Liver (tissue), 10 donors: ENCODE measurements at places on chromosomes 2 and 18.

- no peak for DNase-seq
Observed at GRCh38 chr2:204472375-204472774, 72.9 kb upstream of the PARD3B start.

- DNase-seq: no peak
Observed at GRCh38 chr2:139214801-139215200, 434.6 kb upstream of the NXPH2 start.

DNA sequence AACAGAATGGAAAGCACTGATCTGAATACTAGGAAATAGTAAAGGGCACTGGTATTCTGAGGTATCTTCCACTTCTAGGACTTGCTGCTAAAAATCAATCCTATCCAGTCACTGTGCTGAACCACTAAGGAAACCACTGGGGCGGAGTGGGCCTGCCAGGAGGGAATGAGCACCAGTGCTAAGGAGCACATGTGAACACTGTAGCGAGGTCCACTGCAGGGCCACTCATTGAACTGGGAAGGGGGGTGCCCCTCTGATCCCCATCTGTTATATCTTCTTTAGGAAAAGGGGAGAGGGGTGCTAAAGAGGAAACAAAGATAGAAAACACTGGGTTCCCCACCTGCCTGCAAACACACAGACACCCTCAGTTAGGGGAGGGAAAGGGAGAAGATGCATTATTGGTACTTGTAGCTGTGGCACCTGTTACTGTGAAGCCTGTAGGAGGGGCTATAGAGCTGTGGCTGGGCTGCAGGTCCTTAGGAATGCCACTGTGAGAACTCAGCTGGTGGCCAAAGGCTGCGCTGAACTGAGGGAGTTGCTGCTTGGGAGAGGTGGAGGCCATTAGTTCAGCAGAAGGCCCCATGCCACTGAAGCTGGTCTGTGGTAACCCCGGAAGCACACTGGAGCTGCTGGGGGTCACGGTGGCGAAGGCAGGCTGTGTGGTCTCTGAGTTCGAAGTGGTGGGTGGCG, 81.8 kb downstream of the INO80D start:
- no peak for DNase-seq

DNA sequence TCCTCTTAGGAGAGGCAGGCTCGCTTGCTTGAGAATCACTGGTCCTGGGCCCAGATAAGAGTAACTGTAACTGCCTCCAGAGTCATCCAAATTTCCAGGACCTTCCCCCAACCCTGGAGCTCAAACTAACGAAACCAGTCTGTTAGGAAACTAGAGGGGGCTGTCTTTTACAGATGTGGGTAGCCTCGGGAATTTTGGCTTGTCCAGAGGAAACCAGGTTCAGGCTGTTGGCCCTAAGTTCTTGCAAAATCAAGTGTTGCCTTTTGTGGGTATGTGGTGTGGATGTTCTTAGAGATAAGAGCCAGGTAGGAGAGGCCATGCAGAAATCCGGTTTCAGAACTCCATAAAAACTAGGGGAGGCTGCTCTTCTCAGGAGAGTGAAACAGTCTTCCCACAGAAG, 125.0 kb upstream of the DLX2 start:
- no peak for DNase-seq

- DNase-seq: no peak
Observed at GRCh38 chr2:157438863-157439823, 4.7 kb downstream of the CYTIP start.

GRCh38 chr2:88590998-88591613, 36.2 kb downstream of the EIF2AK3 start:
- DNase-seq: no peak
